Central memory CD4-positive, alpha-beta T cell (primary cell): ENCODE measurements at places on chromosomes 7 and 10.

- DNase-seq = no peak
Measured at GRCh38 chr7:127858091-127858914, 172.9 kb downstream of the LRRC4 start.

DNA sequence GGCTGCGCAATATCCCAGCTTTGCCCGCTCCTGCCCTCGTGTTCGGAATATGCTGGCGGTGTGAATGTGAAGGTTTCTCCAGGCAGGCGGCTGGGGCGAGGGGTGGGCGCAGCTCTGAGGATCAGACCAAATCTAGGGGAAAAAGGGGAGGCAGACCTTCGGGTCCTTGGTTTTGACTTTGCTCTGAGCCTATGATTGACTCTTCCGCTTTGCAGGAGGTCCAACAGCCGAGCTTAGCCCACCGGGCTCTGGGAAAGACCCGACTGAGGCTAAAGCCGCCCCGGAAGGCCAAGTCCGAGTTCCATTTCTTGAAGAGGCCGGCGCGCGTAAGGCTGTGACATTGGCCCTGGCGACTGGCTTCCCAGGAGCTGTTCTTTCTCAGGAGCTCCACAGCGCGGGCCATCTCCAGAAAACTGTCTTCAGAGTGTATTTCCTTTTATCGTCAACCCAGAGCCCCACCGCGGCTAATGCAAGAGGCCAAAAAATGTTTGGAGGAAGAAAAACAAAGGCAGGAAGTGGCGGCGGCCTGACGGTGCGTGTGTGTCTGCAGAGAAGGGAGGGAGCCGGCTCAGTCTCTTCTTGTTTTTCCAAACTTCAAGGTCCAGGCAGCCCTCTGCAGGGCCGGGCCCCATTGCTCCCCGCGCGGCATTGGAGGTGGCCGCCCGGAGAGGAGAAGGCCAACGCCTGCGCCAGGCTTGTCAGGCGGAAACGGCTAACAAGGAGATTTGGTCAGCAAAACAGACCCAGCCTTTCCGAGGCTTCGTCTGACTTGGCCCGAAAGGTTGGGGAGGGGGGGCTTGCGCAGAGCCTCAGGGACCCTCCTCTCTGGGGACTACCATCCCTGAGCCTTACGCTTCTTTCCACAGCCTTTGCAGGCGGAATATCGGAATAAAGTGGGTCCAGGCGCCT, 3.6 kb upstream of the HOXA11 start:
- peak; percentile 44 for DNase-seq

DNA sequence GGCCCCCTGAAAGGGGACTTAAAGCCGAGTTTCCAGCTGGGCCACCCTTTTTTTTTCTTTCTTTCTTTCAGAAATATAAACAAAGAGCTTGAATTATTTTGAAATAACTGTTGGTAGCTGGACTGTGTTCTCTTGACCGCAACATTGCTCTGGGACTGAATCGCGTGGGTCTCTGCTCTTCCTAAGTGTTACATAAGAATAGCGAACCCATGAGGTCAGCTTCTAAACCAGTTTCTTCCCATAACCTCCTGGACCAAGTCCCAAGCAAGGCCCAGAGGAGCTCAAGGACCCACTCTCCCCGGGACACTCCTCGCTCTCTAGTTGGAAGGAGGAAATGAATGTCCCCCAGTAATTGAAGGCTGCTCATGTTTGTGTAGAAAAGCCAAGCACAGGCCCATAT, 91.1 kb downstream of the CXCL12 start:
- no peak for DNase-seq

- DNase-seq = no peak
Measured at GRCh38 chr10:77902159-77902558, 24.4 kb downstream of the DLG5 start.

GRCh38 chr7:100720671-100721504, 620 bp downstream of the EPO start:
- no peak for DNase-seq

GRCh38 chr7:101173752-101174244, 6.3 kb downstream of the NAT16 start:
- peak; percentile 50 for DNase-seq

DNA sequence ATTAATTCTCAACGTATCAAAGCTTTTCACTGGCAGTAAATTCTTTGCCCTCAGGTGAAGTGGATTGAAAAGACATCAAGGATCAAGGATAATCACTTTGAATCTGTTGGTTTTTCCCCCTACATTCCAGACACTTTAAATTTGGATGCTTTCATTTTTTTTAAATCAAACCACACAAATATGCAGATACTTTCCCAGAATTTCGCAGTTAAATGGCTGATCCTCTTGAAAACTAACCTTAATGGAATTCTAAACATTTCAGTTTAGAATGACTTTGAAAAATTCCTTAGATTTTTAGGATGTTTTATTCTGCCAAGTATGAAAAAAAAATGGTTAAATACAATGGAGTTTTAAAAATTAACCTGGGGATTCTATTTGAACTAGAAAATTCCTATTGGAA, 325.9 kb downstream of the GFRA1 start:
- DNase-seq = no peak

DNA sequence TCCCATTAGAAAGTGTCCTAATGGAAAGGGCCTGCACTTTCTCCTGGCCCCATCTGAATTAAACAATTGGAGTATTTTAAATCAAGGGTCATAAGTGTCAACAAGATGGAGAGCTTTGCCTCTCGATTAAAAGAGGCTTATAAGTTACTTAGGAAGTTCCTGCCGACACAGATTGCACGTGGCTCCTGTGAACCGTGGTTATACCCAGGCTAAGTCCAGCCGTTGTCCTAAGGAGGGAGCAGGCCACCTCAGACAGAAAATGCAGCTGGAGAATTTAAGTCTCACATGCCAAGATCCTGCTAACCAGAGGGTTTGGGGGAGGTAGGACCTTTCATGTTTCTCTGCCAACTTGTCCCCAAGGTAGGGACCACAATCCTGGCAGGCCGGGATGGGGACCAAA, 626.5 kb upstream of the GALNT17 start:
- no peak for DNase-seq

DNA sequence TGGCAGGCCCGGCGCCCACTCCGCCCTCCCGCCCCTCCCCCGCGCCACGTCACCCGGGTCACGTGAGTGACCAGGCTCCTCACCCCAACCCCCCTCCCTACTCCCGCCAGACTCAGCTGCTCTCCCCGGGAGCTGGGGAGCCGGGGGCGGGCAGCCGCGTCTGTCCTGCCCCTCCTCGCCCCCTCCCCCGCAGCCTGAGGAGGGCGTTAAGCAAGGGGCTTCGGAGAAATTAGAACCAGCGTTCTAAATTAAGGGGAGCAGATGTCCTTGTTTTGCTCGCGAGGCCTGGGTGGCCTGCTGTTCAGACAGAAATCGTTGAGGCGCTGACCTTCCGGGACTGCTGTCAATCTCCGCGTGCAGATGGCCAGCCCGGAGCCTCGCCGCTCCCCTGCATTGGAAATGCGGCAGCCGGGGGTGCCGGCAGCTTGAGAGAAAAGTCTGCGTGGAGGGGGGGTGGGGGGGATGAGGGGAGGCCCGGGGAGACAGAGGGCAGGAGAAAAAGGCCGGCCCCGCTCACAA, 102.2 kb upstream of the ZNF438 start:
- DNase-seq = peak; percentile 36

DNA sequence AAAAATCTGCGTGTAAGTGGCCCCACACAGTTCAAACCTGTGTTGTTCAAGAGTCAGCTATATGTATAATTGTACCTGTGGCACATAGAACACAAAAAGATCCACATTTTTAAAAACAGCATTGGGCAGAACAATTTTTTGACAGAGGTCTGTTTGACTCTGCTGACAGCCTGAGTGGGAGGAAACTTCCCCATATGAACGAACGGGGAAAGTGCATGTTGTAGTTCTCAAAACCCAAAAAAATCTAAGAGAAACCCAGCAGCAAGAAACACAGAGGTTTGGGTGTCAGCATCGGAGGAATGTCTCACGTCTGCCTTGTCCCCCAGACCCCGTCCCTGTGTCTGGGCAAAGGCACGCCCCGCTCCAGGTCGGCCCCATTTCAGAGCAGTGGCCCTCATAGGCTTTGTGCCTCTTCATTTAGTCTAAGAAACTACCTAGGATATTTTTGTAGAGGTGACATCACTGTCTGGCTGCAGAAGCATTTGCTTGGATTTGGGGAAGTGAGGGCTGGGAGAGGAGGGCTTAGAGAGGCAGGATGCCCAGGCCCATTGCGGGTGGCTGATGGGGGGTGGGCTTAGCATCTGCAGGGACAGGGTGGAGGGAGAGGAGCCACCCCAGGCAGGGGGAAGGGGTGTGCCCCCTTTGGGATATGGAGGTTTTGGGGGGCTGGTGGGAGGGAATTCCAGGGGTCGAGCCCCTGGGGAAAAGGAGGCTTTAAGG, 11.0 kb downstream of the CUX1 start:
- DNase-seq = no peak

GRCh38 chr10:7811000-7811399, 7.3 kb upstream of the TAF3 start:
- no peak for DNase-seq

- no peak for DNase-seq
Measured at GRCh38 chr7:156950381-156950858, 908 bp downstream of the NOM1 start.

- no peak for DNase-seq
Measured at GRCh38 chr7:18459484-18460245, 35.9 kb upstream of the HDAC9 start.

DNA sequence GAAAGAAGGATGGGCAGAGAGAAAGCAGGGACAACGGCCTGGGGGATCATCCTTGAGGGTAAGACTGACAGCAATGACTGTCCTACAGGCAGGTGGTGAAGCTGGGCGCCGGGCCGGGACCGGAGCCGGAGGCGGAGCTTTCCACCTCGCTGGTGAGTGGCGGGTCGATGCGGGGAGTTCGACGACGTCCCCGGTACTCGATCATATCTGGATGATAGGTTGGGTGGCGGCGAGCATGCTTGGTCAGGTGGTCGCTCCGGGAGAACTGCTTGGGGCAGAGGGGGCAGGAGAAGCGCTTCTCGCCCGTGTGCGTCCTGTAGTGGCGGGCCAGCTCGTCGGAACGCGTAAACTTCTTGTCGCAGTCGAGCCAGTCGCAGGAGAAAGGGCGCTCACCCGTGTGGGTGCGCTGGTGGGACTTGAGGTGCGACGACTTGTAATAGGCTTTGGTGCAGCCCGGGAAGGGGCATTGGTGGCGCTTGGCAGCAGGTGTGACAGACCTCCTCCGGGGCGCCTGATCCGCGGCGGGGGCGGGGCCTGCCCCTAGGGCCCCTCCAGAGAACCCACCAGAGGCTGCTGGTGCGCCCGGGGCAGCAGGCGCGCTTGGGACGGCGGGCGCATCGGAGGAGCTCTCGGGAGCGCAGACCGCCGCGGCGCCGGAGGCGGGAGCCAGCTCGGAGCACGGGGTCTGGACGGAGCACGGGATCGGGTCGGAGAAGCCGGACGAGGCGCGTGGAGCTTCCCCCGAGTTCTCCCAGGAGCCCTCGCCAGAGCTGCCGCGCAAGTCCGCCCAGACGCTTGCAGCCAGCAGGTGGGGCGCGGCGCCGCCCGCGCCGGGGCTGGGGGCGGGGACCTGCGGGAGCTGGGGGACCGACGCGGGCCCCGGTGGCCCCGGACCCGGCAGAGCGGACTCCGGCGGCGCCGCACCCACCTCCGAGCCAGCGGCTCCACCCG, 752 bp downstream of the KLF14 start:
- peak; percentile 8 for DNase-seq

DNA sequence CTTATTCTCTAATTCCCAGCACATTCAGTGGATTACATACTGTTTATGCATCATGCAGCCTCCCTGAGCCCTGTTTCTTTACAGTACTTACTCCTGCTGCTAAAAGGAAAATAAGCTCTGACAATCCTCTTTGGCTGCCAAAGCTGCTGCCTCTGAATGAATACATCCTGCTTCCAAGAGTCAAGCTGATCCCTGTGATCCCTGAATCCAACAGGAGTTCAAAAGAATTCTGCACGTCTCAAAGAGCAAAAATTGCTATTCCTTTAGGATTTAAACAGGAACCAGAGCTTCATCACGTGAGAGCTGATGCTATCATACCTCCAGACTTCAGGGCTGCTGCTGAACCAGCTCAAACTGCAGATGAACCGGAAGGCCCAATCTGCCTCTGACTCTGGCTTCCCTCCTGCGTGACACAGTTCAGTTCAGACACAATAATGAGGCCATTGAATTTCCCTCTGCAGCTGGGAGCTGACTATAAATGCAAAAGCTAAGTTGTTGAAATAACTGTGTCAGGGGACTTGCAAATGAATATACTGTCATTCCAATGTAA, 851.0 kb upstream of the PHF14 start:
- DNase-seq = no peak

GRCh38 chr7:37068902-37069301, 344.6 kb upstream of the AOAH start:
- DNase-seq = no peak

DNA sequence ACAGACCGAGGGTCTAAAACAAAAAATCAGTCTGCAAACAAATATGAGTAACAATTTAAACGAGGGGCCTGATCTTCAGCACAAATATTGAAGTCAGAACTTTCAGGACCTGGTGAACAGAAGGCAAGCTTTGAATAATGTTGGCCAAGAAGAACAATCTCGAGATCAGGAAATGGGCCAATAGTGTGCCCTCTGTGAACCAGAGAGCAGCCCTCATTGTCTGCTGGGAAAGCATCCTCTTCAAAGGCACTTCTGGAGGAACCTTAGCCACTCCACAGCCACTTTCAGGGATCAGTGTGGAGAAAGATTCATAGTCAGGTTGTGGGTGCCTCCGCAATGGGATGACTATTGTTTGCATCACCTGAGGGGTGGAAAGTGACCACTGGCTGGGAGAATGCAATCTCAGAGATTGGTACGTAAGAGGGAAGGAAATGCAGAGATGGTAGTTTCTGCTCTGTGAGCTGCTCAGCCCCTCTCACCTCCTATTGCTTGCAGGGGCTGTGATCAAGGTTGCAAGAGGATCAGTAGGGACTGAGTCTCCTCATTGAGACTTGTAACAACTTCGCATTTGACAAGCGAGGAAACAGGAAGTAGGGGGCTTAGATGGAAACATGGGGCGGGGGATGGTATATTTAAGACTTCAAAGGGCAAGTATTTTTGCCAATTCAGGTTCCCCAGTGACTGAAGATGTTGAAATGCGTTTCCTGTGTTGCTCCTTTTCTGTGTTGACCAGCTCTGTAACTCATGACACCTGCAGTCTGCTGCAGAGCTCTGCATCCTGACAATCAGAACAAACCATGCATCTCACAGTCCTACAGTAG, 28.4 kb upstream of the IFRD1 start:
- no peak for DNase-seq

- no peak for DNase-seq
Measured at GRCh38 chr7:24723178-24723530, 34.1 kb downstream of the GSDME start.

GRCh38 chr7:106313456-106313901, 28.7 kb upstream of the NAMPT start:
- DNase-seq = no peak

GRCh38 chr10:66827353-66827752, 98.5 kb upstream of the LRRTM3 start:
- no peak for DNase-seq
